ENCODE measurements at places on chromosomes 16 and 17.

DNA sequence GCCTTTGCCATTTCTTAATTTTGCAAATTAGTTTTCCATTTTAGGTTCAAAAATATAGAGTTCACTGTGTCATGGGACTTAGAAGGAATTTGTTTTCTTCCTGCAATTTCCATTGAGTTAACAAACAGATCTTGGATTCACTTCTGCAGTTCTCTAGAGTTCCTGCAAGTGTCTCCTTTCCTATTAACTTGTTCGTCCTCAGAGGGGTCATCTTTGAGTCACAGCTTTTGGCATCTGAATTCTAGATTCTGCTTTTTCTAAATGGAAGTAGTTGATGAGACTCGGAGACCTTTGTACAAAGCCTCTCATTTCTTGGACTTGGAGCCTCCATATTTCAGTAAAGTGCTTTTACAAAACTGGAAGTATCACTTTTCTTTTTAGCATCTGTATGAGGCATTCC lies 323.3 kb downstream of the BCAS3 start:
- DNase-seq: no peak

DNA sequence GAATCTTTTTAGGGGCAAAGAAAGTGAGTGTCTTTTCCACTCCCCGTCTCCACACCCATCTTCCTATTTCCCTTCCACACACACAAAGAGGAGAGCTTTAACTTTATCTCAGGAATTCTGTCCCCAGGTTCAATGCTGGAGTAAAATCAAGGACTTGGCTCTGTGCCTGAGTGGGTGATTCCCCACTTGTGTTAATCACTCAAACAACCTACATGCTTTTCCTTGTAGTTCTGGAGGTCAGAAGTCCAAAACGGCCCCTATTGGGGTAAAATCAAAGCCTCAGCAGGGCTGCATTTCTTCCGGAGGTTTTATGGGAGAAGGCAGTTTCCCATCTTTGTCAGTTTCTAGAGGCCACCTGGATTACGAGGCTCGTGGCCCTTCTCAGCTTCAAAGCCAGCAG lies 422.3 kb upstream of the RBFOX1 start:
- no peak for DNase-seq

DNA sequence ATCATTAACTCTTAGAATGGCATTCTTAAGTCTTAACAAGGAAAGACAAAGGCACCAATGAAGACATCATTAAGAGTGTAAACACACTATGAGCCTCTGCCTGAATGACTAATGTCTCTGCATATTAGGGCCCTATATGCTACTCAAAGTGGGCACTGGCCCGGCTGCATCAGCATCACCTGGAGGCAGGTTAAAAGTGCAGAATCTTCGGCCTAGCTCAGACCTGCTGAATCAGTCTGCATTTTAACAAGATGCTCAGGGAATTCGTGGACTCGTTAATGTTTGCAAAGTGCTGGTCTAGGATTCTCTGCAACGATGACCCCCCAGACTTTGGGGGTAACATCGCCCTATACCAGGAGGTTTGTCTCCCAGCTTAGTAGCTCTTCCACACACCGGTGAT lies 6.7 kb downstream of the MPP3 start:
- no peak for DNase-seq

DNA sequence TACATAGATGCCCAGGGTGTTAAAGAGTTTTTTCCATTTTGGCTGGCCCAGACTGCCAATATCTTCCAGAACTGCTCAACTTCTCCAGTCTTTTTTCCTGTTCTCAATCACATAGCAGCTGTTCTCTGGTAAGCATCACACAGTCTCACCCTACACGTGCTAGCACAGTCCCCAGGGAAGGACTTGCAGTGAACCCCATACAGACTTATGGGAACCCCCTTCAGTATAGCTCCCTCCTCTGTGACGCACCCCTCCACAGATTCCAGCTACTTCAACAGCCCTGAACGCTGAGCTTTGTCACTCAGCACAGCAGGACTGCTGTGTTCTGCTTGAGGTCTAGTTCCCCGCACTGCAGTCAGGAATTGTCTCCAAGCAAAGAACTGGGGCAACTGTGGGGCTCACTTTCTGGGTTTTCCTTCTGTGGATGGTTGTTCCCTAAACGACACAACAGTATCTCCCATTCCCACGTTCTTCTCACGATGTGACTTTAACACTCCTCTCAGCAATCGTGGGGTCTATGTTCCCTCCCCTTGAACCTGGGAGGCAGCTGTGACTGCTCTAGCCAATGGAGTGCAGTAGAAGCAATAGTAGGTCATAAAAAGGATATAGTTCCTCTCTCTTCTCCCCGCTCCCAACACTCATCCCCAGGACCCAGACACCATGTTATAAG lies 3.6 kb downstream of the MMP28 start:
- no peak for DNase-seq

DNA sequence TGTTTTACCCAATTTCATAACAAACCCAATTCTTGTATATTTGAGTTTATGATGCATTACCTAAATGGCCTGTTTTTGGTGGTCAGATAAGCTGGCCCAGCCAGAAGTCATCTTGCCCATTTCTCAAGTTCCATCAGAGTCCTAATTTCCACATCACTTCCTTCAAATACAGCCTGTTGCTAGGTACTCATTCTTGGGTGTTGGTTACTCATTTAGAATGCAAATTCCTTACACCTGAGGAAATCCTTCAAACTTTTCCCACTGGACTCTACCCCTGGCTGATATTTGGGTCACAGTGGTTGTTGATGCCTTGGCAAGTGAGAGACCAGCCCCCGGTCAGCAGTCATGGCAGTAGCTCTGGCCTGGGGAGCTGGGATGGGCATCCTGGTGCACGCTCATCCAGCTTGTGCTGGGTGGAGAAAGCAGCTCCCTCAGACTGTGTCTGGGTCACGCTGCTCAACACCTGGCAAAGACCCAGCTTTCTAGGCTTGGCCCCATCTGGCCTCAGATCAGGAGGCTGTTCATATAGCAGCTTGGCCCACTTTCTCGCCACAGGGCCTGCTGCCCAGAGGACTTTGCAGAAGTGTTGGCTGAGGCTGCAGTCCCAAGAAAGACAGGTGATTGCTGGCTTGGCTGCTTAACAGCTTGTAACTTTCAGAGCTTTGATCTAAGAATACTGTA lies 25.8 kb downstream of the WSB1 start:
- no peak for DNase-seq

DNA sequence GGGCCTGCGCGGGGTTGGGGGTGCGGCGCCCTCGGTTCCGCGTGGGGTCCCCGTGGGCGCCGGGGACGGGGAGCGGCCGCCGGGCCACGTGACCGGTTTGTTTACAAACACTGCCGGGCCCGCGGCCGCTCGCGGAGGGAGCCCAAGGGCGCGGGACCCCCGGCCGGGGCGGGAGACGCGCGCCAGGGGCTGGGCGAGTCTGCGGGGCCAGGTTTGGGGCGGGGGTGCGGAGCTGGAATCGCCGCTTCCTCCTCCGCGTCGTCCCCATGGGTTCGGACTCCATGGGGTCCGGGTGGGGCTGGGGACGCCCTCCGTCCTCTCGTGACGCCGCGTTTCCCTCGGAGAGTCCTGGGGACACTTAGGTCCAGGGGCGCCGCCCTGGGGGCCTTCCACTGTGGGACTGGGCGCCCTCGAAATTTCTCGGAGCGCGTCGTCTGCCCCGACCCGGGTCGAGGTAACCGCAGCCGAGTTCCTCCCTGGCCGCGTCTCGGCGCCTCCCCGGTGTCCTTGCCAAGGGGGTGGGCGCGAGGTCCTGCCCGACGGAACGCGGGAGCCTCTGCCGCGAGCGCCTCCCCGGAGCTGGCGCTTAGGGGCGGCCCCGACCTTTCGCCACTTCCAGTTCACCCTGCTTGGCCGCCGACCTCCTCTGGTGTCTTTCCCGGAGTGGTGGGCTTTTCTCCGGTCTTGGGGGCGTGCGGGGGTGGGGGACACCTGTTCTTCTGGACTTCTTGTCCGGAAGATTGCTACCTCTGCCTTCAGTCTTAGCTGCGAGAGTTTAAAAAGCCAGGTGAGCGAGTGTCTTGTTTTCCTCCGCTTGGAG lies 684 bp downstream of the YPEL2 start:
- no peak for DNase-seq

GRCh38 chr16:28555561-28555960 lies 1.8 kb downstream of the SGF29 start:
- DNase-seq: no peak

- DNase-seq: no peak
These were observed 2.0 kb upstream of the SCN4A start for GRCh38 chr17:63974594-63975192.

DNA sequence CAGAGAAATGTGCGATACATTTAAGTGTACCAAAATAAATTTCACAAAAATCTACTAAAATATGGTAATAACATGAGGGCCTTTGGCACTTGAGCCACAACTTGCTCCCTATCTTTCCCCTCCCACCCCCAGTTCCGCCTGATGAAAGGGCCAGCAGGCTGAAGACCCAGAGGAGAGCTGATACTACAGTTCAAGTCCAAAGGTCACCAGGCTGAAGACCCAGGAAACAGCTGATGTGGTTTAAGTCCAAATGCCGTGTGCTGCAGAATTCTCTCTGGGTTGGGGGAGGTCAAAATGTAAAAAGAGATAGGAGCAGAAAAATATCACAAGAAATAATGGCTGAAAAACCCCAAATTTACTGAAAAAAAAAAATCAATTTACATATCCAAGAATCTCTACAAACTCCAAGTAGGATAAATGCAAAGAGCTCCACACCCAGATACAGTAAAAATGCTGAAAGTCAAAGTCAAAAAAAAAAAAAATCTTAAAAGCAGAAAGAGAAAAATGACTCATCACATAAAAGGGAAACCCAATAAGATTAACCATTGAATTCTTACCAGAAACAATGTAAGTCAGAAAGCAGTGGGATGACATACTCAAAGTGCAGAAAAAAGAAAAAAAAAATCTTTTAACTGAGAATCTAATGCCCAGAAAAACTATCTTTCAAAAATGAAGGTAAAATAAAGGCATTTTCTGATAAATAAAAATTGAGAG lies 452.1 kb upstream of the ASIC2 start:
- DNase-seq: no peak

Data from CD8-positive, alpha-beta T cell (primary cell).